ENCODE measurements at places on chromosomes 1 and 21. TPM values are rescaled to one million over a fixed set of nuclear protein-coding genes. Genes with fewer than 3 reads are reported as not detected.

The NBPF6 gene
- not detected for total RNA-seq

DNA sequence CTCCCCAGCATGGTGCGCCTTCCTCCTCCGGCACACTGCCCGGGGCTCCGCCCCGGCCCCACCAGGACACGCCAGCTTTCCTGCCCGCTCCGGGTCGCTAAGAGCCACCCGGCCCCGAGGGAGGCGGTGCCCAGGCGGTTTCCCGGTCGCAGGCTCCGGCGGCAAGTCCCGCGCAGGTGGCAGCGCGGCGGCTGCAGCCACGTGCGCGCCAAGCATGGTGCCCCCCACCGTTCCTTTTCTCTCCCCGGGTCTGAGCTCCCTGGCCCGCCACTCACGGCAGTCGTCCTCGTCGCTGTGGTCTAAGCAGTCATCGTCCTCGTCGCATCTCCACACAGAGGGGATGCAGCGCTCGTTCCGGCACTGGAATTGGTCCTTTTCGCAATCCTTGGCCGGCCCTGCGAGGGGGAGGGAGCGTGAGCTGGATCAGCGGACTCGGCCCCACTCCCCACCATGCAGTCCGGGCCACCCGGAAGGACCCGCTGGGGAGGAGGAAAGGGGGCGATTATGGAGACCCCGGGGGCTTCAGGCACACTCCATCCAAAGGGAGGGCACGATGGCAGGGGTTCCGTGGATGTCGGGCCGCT lies 1.2 kb downstream of the LRP8 start:
- DNase-seq = no peak
- H3K27me3 ChIP-seq = no peaks in the 10 kb centered on the region
- H3K4me1 ChIP-seq = peaks cover 9% of the 10 kb centered on the region
- H3K27ac ChIP-seq = peak overlapping the region; percentile 81
- no peaks in the 10 kb centered on the region for H3K36me3 ChIP-seq

- peak; percentile 87 for DNase-seq
- peak overlapping the region; percentile 67 for H3K4me3 ChIP-seq
- H3K27me3 ChIP-seq = peaks cover 24% of the 10 kb centered on the region
- H3K36me3 ChIP-seq = no peaks in the 10 kb centered on the region
- H3K4me1 ChIP-seq = peaks cover 4% of the 10 kb centered on the region
- peak overlapping the region; percentile 66 for H3K27ac ChIP-seq
Observed at GRCh38 chr21:45555557-45556301, 13.5 kb upstream of the SLC19A1 start.

DNA sequence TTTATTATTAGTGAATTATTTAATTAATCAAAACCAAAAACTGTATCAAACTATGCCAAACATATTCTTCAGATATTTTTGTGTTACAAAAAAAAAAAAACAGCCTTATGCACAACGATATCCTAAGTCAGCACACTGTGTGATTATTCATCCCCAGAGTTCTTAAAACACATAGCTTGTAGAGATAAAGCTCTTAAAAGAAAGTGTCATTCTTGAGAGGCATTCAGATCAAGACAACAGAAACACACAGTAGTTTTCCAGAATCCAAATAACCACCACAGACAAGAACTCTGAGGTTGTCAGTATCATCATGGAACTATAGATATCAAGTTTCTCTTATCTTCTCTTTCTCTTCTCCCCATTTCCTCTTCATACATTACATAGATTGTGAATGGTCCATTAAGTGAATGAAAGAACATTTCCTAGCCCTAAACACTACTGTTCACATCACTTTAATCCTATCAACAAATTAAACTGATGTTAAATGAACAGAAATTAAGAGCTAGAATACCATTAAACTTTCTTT lies 13.5 kb downstream of the ZZZ3 start:
- no peak overlapping the region for H3K4me3 ChIP-seq
- no peaks in the 10 kb centered on the region for H3K36me3 ChIP-seq
- no peak overlapping the region for H3K27ac ChIP-seq
- no peak for DNase-seq
- H3K4me1 ChIP-seq = peaks cover 34% of the 10 kb centered on the region

The C4BPA gene
- not detected for total RNA-seq
